CD4-positive, alpha-beta T cell treated with Interleukin-6 at 100 ng/mL for 8 hours (primary cell): ENCODE measurements at places on chromosomes 13 and 19.

GRCh38 chr13:24654741-24655140 lies 25.5 kb upstream of the ATP12A start:
- no peak for DNase-seq

DNA sequence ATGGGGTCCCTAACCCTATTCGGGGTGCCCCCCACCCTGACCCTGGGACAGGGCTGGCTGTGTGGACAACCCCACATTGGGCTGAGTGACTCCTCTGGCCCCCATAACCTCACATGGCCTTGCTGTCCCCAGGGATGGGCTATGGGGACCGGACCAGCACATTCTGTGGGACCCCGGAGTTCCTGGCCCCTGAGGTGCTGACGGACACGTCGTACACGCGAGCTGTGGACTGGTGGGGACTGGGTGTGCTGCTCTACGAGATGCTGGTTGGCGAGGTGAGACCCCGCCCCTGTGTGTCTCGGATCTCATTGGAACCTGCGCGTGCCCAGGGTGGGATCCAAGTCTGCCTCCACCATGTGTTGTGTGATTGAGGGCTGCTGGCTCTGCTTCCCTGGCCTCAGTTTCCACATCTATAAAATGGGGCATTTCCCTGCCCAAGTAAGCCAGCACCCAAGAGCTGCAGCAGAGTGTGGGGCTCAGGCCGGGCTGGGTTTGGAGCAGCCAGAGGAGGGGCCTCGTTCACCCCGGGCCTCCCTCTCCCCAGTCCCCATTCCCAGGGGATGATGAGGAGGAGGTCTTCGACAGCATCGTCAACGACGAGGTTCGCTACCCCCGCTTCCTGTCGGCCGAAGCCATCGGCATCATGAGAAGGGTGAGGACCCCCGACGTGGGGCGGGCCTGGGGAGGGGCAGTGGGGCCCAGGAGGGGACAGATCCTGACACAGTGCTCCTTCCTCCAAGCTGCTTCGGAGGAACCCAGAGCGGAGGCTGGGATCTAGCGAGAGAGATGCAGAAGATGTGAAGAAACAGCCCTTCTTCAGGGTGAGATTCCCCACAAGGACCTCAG lies 4.9 kb downstream of the PTGER1 start:
- no peak for DNase-seq

DNA sequence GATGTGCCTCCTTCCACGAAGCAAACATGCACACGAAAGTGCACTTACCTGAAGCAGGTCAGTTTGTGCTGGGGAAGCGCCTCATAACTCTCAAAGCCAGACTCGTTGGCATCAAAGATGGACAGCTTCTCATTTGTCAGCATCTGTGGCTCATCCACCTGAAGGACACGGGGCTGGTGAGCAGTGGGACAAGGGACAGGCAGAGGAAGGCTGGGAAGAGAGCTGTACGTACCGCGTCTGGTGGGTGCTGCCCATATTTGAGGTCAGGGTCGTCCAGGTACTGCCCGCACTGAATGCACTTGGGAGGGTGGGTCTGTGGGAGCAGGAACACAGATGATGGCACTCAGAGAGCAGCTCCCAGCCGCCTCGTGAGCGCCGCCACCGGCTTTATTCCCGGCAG lies 35.1 kb downstream of the DNMT1 start:
- no peak for DNase-seq

DNA sequence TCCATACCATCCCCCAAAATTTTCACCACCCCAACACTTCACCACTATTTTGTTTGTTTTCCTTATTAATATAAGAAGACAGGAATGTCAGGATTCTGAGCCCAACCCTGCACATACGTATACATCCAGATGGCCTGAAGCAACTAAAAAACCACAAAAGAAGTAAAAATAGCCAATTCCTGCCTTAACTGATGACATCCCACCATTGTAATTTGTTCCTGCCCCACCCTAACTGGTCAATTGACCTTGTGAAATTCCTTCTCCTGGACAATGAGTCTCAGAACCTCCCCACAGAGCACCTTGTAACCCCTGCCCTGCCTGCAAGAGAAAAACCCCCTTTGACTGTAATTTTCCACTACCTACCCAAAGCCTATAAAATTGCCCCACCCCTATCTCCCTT lies 132.5 kb downstream of the ZNF675 start:
- no peak for DNase-seq

DNA sequence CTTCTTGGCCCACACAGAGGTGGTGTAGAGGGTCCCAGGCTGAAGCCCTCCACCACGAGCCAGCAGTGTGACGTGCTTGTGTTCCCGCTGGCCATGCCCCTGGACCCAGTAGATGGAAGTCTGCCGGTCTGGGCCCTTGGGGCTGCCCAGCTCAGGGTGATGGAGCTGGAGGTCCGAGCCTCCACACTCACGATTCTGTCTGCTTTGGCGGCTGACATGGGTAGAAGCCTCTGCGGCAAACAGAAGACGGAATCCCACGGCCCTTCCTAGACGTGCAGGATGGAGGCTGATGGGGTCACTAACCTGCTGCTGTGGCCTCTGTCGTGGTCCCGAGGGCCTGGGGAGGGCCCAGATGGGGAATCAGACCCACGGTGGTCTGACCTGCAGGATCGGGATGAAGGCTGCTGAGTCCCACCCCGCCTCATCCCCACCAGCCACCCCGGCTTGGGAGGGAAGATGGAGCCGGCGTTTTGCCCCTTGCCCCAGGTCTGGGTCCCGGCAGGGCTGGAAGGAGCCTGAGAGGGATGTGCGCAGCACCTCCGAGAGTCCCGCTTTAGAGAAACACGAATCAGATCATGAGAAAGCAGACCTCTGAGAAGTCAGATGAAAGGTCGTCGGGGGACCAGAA lies 4.4 kb downstream of the TMEM86B start:
- DNase-seq = no peak

DNA sequence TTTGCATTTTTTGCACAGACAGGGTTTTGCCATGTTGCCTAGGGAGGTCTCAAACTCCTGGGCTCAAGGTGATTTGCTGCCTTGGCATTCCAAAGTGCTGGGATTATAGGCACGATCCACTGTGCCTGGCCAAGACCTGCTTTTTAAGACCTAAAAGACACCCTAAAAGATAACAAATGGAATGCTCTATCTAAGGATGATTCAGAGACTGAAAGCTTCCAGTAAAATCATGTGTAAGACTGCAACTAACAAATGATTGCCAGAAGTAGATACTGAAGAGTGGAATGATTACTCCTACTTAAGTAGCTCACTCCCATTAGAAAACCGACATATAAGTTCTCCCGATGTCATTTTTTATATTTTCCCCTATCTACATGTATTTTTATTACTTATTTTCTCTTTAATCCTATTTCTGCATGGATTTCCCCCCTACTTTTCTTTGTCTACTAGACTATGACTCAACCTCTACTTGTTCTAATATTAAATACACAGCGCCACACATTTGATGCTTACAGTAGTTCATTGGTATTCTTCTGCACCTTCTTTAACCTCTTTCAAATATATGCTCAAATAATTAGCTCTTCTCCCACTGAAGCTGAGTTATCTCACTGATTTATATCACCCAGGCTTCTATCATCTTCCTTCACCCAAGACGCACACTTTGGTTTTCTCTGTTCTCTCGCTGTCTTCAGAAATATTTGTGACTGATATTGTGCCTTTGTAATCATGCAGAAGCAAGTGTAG lies 32.2 kb upstream of the KLF12 start:
- DNase-seq = no peak

- DNase-seq = no peak
These were observed 1.7 kb downstream of the UBXN6 start for GRCh38 chr19:4455719-4456475.

GRCh38 chr13:31929031-31929770 lies 102.4 kb upstream of the FRY start:
- no peak for DNase-seq

DNA sequence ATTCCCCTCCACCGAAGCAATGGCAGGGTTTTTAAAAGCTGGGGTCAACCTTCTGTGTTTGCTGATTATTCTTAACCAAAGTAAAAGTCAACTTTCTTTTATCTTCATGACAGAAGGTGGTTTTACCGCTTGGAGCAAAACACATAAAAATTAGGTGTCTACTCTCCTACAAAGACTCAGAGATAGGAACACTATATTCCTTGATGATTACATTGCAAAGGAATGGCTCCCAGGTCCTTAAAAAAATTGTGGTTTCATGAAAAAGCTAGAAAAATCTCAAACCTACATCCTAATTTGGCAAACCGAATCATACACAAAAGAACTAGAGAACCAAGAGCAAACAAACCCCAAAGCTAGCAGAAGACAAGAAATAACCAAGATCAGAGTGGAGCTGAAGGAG lies 760.4 kb upstream of the PCDH20 start:
- no peak for DNase-seq

- DNase-seq = no peak
These were observed at the start of gene SLC44A2 for GRCh38 chr19:10625003-10625761. SLC44A2 (plus strand) TSS chr19:10625553; CDS start chr19:10625634, 81 bp downstream.

GRCh38 chr19:48588670-48589401 lies 17.7 kb upstream of the SPACA4 start:
- peak; percentile 81 for DNase-seq

GRCh38 chr19:57708641-57709361 lies at the start of gene ZNF154:
ZNF154 (minus strand) TSS chr19:57709204; CDS start chr19:57708971, 233 bp downstream.
- DNase-seq = peak; percentile 31

DNA sequence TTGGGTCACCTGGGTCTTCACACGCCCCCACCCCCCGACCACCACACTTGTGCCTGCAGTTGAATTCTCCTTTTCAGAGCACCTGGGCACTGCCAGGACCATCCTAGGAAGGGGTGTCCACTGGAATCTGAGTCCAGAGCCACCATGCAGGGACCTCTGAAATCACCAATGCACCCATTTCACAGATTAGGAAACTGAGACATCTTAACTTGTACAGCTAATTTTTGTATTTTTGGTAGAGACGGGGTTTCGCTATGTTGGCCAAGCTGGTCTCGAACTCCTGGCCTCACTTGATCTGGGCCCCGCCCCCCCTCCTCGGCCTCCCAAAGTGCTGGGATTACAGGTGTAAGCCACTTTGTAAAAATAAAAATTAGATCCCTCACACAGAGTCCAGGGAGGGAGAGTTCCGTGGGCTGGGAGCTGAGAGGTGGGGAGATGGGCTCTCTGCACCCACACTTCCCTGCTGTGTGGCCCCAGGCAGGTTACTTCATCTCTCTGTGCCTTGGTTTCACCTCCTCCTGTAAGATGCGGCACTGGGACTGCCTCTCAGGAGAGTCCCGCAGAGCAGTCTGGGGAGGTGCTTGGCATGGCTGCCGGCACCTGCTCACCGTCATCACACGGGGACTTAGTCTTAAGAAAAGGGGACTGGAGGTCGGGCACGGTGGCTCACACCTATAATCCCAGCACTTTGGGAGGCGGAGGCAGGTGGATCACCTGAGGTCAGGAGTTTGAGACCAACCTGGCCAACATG lies 45.9 kb upstream of the C19orf12 start:
- no peak for DNase-seq

DNA sequence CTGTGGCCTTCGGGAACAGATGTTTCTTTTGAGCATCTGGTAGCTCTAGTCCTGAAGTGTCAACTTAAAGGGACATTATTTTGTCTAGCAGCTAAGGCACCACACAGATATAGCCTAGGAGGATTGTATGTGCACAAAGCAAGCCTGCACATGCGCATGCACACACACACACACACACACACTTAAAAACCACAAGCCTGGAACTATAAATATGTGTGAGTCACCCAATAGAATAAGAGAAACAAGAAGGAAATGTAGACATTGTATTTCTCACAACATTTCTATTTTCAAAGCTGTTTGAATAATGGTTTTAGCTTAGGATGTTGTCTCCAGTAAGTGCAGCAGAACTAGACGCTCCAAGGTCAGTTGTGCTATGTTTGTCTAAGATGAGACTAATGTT lies 516.5 kb downstream of the SUCLA2 start:
- no peak for DNase-seq

DNA sequence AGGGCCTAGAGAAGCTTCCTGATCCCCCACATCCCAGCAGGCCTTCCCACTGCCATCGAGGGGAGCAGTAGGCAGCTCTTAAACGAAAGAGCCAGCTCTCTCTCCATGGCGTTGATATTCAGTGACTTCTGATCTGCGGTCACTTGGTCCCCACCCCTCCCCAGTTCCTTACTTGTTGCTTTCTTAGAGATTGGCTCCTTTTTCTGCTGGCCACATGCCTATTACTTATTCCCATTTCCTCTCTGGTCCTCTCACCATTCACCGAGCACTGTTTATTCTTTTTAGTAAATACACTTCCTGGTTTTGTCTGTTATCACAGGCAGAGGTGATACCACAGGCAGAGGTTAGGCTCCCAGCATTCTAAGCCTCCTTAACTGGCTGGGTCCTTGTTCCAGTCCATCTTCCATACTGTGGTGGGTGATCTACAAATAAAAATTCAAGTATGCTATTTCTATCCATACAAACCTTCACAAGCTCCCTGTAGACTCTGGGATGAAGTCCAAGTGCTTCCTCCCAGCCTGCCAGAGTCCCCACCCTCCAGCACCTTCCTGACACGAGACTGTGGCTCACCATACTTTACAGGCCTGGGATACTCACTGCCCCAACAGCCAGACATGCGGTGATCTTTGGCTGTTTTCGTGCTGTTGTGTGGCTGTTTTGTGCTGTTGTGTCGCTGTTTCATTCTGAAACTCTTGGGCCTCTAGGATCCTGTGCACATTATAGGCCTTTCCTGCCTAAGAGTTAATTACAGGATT lies 315.9 kb downstream of the ATP8A2 start:
- DNase-seq = no peak

DNA sequence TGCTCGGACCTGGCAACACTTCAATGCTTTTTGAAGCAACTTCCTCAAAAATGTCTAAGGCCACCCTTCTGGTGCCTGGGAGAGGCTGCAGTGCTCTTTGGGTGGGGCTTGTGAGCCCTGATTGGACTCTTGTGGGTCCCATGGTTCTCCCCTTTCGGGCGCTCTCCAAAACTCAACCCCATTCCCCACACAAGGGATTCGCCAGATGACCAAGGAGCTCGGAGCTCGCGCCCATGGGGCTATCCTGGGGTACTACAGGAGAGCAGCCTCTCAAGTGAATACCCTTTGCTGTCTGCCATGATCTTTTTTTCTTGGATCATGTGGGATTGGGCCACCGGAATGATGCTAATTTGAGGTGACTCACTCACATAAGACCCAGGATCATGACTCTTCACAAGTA lies 29.7 kb upstream of the KL start:
- no peak for DNase-seq

DNA sequence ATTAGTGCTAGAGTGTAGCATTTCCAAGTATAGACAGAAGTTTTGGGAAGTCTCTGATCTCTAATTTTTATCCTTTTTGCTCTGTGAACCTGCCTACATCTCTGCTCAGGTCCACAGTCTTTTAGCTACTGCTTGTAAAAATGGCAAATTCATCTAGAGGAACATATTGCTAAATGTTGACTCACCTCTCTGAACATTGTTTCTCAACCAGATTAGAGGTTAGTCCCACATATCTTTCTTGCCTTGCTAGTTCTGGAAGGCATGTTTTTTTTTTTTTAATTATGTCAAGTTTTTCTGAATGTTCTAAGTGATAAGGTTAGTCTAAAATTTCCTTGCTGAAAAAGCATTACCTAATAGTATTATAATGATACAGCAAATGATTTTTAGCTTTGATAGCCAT lies 2889.6 kb upstream of the PCDH20 start:
- no peak for DNase-seq

GRCh38 chr19:53849237-53849676 lies 18.4 kb upstream of the MYADM start:
- DNase-seq = no peak
